ENCODE measurements at places on chromosomes 2 and 18.

DNA sequence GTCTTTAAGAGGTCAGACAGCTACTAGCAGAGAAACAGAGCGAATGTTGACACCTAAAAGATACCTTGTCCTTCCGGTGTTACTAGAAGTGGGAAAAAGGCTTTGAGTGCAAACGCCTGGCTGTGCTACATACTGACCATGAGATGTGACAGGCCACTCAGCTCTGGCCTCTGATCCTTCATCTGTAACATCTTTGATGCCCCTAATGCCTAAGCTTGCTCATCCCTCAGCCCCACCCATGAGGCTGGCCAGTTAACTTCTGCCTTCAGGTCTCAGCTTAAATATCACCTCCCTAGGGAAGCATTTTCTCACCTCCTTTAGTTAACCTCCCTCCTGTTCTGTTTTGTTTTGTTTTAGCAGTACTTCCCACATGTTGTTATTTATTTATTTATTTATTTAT lies 15.9 kb downstream of the EPAS1 start:
- DNase-seq = no peak

DNA sequence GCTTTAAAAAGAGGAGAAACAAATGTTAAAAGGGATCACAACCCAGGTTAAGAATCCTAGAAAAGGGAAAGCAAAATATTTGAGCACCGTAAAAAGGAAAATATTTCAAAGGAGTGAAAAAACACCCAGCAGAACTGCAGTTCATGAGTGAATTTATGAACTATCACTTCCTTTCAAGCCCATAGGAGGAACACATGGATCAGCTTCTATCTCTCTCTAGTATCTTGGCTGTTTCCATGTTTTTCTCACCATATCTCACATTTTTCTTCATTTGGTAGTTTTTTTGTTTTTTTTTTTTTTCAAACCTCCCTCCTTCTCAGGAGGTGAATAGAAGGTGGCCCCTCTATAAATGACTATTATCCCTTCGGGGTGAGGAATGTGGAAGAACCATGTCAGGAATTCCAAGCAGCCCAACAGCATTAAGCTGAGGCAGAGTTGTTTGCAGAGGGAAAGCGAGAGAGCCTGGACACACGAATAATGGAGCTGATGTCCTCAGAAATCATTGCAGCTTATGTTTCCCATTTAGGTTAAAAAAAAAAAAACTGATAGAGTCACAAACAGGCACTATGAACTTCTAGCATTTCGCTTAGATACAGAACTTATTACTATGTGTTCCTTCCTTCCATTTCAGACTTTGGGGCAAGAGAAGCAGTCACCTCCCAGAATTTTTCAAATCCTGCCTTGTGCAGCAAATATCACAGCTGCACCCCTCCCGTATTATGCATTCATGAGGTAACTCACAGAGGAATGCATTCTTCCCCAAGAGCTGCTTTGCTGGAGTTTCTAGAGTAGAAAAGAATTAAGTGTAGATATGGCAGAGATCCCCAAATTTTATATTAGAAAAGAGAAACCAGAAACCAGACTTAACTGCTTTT lies 315.6 kb downstream of the IRS1 start:
- DNase-seq = no peak

- no peak for DNase-seq
These were observed 84.9 kb downstream of the BCL11A start for GRCh38 chr2:60468382-60469085.

- no peak for DNase-seq
These were observed 44.3 kb downstream of the ARHGAP28 start for GRCh38 chr18:6773777-6774176.

DNA sequence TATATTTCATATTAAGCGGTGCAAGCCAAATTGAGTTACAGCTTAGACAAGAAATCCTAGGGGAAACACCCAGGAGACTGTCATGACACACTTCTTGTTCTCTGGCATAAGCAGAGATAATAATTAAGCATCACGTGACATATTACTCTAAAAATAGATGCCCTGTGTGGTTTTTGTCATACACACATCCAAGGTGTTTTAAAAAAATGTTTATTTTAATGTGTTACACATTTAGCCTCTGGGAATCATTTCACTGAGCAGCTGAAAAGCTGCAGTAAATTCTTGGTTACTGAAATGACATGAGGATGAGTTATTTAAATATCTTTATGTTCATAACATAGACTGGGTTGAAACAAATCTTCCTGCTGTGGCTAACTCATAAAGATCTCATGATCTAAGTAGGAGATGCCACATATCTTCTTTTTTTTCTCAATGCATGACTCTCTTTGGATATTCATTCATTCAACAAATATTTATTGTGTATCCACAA lies 38.0 kb upstream of the ERMN start:
- DNase-seq = no peak

- no peak for DNase-seq
These were observed 200.1 kb downstream of the BCL11A start for GRCh38 chr2:60353406-60353800.

GRCh38 chr2:37367984-37368383 lies 23.6 kb downstream of the QPCT start:
- no peak for DNase-seq

GRCh38 chr2:120968307-120969015 lies 232.8 kb downstream of the GLI2 start:
- DNase-seq = no peak

DNA sequence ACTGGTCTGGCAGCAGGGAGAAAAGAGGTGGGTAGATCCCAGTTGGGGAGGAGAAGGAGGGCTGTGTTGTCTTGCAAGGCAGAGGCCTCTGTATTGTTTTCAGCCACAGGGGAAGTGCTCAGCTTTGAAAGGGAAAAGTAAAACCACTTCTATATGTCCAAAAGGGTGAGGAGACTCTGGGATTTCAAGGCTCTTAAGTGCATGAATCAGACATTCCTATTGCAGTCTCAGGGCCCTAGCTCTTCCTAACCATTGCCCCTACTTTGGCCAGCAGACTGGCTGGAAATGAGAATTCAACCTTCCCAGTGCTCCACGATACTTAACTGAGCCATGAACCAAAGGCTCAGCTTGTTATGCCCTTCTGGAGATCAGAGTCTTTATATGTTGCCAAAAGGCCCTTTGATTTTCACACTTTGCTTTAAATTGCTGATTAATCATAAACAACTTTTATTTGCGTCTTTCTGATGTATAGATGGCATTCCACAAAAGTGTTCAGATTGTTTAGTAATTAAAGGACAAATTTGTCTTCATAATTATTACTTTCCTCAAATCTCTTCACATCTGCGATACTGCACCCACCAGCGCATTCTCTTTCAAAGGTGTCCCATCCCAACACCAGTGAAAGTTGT lies 313.8 kb upstream of the MMADHC start:
- no peak for DNase-seq

- no peak for DNase-seq
These were observed 326.9 kb upstream of the SMIM21 start for GRCh38 chr18:75754433-75754832.

- DNase-seq = no peak
These were observed 26.9 kb downstream of the NGEF start for GRCh38 chr2:232986155-232986554.

- no peak for DNase-seq
These were observed 23.1 kb downstream of the PLA2R1 start for GRCh38 chr2:160039166-160039903.

GRCh38 chr18:59950215-59950944 lies 50.6 kb downstream of the PMAIP1 start:
- no peak for DNase-seq
